ENCODE measurements at places on chromosomes 5 and 9.

DNA sequence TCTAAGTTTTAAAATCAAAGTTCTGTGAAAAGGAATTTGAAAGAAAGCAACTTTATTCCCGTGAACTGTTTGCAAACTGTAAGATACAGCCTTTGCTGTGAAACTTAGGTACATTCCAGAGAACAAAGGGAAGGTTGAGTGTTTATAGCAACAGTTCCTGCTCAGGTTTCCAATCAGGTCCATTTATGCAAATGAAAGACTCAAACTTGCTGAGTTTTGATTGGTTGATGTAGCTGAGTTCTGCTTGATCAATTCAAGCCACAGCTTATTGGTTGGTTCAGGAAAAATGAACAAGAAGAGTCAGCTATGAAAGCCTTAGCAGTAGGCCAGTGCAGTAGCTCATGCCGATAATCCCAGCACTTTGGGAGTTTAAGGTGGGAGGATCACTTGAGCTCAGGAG is 37.9 kb downstream of the SLC27A6 start:
- DNase-seq, result peak; percentile 25

- no peak for DNase-seq
These were observed 34.5 kb downstream of the CREBRF start for GRCh38 chr5:173090639-173091038.

GRCh38 chr9:127568618-127568970 is 43.5 kb upstream of the STXBP1 start:
- DNase-seq, result no peak

GRCh38 chr9:38621434-38622287 is 1.3 kb upstream of the ANKRD18A start:
- DNase-seq, result peak; percentile 66

DNA sequence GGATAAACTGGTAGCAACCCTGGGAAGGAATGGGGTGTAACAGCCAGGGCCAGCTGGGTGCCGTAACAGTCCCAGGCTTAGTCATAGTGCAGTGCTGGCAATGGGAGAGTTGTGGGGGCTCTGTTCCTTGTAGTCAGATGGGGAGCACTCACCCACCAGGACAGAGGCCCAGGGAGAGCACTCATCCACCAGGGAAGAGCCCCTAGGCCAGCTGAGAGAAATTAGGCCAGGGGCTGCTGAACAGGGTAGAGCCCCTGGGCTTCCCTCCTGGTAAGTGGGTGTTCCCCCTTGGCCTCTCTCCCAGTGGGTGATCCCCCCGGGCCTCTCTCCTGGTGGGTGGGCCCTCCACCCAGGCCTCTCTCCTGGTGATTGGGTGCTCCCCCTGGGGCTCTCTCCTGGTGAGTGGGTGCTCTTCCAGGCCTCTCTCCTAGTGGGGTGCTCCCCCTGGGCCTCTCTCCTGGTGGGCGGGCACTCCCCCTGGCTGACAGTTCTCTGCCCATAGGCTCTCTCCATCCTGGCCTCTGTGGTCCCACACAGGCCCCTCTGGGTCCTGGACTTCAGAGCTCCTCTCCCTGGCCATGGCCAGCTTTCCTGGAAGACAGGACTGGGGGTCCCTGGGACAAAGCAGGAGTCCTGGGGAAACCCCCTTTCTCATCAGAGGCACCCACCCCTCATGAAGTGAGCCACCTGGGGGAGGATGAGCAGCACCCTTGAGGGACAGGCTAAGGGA is 13.4 kb downstream of the FGD3 start:
- no peak for DNase-seq

GRCh38 chr9:91777292-91777830 is 172.7 kb downstream of the ROR2 start:
- peak; percentile 56 for DNase-seq

DNA sequence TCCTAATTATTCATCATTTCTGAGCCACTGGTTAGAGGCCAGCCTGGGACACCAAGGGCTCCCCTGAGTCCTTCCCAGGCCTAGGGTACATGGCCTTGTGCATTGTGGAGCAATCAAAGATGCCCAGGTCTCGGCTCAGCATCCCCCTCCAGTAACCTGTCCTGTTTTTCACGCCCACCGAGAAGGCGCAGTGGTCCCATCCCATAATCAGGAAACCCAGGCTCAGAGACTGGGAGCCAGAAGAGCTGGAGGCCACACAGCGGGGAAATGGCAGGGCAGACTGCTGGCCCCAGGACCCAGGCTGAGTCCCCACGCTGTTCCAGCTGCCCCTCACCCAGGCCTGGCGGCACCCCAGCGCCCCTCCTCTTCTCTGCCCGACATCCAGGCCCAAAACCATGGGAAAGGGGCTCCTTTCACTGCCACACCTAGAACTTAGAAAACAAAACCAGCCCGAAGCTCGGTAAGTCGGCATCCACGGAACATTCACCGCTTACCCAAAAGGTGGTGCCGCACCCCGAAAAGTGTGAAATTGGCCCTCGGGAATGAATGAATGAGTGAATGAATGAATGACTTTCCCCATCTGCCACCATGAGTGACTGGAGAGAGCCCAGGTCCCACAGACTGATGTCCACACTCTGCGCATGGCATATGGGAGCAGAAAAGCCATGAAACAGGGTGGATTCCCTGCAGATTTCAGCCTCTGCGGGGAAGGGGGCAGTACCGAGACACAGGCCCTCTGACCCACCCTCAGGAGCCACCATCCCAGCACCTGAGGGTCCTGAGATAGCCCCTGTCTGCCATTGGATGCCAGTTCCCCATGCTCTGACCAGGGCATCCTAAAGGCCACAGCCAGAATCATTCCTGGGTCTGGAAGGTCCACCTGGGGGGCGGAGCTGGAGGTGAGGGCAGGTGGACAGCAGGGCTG is 132.5 kb downstream of the OLFM1 start:
- DNase-seq, result no peak

- peak; percentile 92 for DNase-seq
These were observed 9.2 kb upstream of the TAF1L start for GRCh38 chr9:32644698-32645097.

GRCh38 chr5:138969323-138970002 is 94.3 kb upstream of the LRRTM2 start:
- no peak for DNase-seq

Measured in astrocyte of the hippocampus (primary cell).